GM12892 (cell line): ENCODE measurements at places on chromosomes 13 and 19.

DNA sequence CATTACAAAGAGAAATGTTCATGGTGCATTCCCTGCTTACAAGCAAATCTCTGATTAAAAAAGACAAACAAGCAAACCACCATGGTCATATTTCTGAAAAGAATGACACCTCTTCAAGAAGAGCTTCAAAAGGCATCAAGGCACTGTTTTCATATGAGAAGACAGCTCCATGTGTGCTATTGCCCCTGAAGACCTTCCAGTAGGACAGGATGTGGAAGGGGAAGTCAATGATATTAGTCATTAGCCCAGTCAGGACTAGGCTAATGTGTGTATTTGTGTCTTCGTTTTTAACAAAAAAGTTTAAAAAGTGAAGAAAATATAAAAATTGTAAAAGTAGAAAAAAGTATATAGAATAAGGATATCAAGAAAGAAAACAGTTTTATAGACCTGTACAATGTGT lies 534.7 kb upstream of the ARGLU1 start:
- DNase-seq: no peak

- DNase-seq: no peak
Observed at GRCh38 chr19:53507523-53508442, 30.2 kb upstream of the ZNF331 start.

- DNase-seq: no peak
Observed at GRCh38 chr19:30920222-30920621, 429.0 kb downstream of the TSHZ3 start.

- DNase-seq: no peak
Observed at GRCh38 chr19:49637821-49638738, 1.9 kb downstream of the RRAS start.

- DNase-seq: no peak
Observed at GRCh38 chr13:82739881-82740280, 1142.4 kb downstream of the SLITRK1 start.
